ENCODE measurements at places on chromosomes 7 and 10.

DNA sequence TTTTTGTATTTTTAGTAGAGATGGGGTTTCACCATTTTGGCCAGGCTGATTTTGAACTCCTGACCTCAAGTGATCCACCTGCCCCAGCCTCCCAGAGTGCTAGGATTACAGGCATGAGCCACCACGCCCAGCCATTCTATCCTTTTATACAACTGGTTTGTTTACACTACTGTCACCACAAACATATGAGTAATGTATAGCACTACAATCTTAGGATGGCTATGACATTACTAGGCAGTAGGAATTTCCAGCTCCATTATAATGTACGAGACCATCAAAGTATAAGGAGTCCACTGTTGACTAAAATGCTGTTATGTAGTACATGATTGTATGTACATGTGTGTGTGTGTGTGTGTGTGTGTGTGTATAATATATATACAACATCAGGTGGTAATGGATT is 1126.1 kb upstream of the LRRN3 start:
- no peak for DNase-seq

GRCh38 chr7:157445246-157445955 is 108.6 kb downstream of the DNAJB6 start:
- no peak for DNase-seq

DNA sequence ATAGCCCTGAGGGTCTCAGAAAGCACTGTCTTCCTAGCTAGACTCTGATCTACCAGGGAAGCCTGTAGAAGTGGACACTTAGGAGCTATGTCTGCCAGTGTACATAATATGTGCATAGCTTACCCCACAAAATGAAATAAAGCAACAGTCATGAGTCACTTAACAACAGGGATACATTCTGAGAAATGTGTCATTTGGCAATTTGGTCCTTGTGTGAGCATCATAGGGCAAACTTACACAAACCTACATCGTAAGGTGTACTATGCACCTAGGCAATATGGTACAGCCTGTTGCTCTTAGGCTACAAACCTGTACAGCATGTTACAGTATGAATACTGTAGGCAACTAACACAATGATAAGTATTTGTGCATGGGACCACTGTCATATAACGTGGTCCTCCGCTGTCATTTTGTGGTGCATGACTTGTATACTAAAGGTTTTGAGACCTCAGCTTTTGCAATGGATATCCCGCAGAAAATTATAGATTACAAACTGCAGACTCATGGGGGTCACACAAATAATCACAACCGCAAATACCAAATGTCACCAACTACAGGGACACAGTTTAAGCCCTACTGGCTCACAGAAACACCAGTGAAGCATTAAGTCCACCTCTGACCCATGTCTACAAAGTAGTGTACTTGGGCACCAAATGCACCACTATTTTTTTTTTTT is 1.7 kb downstream of the URGCP start:
- no peak for DNase-seq

DNA sequence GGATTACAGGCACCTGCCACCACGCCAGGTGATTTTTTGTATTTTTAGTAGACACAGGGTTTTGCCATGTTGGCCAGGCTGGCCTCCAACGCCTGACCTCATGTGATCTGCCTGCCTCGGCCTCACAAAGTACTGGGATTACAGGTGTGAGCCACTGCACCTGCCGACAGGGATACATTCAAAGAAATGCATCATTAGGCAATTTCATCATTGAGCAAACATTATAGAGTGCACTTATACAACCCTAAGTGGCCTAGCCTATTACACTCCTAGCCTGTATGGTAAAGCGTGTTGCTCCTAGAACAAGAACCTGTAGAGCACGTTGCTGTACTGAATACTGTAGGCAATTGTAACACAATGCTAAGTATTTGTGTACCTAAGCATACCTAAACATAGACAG is 350.3 kb downstream of the GALNT17 start:
- DNase-seq, result no peak

- no peak for DNase-seq
Observed at GRCh38 chr7:85343484-85343883, 156.6 kb upstream of the SEMA3D start.

GRCh38 chr7:156423876-156424275 is 216.7 kb upstream of the RNF32 start:
- DNase-seq, result no peak

GRCh38 chr7:150959081-150959480 is 19.0 kb downstream of the KCNH2 start:
- DNase-seq, result no peak

- no peak for DNase-seq
Observed at GRCh38 chr10:33986515-33986914, 652.0 kb upstream of the NRP1 start.

- no peak for DNase-seq
Observed at GRCh38 chr7:73308074-73308664, 457 bp downstream of the NSUN5 start.

GRCh38 chr7:7862393-7862792 is 106.2 kb upstream of the GLCCI1 start:
- no peak for DNase-seq

DNA sequence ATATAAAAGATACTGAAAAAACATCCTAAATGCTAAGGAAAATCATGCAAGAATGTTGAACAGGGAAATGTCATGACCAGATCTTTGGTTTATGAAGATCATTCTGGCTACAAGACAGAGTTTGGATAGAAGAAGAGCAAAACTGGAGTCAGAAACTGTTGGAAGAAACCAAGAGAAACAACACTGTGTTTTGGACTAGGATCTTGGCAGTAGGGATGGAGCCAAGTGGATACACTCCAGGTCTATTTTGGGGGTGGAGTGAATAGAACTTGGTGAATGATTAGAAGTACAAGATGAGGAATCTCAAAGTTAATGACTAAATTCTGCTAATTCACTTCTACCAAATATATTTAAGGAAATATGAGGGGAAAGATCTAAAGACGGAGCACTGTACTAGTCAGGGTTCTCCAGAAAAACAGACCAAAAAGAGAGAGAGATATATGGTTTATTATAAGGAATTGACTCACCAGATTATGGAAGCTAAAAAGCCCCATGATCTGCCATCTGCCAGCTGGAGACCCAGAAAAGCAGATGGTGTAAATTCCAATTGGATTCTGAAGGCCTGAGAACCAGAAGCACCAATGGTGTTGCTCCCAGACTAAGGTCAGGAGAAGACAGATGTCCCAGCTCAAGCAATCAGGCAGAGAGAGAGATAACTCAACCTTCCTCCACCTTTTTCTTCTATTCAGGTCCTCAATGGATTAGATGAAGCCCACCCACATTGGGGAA is 254.9 kb downstream of the TRIL start:
- DNase-seq, result no peak

- no peak for DNase-seq
Observed at GRCh38 chr10:132450466-132450824, 53.4 kb downstream of the PWWP2B start.

DNA sequence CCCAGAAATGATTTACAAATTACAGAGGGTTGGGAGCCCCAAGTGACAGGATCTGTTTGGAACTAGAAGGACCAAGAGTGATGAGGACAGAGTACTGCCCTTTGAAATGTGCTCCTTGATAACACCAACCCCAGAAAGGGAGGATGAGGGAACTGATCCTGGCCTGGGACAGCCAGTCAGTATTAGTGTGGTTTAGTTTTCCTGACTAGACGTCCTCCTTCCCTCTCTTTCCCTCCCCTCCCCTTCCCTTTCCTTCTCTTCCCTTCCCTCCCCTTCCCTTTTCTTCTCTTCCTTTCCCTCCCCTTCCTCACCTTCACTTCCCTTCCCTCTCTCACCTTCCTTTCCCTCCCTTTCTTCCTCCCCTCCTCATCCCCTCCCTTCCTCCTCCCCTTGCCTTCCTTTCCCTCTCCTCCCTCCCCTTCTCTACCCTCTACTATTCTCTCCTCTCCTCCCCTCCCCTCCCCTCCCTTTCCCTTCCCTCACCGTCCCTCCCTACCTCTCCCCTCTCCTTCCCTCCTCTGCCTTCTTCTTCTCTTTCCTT is 31.0 kb upstream of the BICC1 start:
- DNase-seq, result no peak

GRCh38 chr10:36538953-36539586 is 586.3 kb upstream of the ANKRD30A start:
- no peak for DNase-seq

GRCh38 chr7:151237244-151238189 is 5.2 kb downstream of the CHPF2 start:
- no peak for DNase-seq

DNA sequence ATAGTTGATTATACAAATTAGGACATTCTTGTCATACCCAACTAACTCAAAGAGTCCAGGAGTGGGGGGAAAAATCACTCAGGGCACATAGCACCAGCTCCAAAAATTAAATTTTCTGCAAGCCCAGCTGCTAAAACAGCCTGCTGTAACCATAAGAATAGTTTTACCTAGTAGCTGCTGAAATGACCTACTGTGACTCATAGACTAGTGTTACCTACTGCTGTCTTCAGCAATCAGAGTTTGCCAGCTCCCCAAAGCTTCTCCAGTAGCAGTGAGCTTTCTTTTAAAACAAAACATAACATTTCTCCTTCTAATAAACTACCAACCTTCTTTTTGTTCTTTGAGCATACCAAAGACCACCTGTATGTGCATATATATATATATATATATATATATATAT is 4.2 kb upstream of the ARHGAP12 start:
- DNase-seq, result no peak

GRCh38 chr7:98956469-98956868 is 78.1 kb downstream of the TRRAP start:
- DNase-seq, result no peak

GRCh38 chr7:8086239-8086638 is 117.6 kb downstream of the GLCCI1 start:
- no peak for DNase-seq

GRCh38 chr7:17142831-17143541 is 155.5 kb upstream of the AHR start:
- no peak for DNase-seq

- DNase-seq, result no peak
Observed at GRCh38 chr10:93991596-93992284, 2.0 kb upstream of the PLCE1 start.

DNA sequence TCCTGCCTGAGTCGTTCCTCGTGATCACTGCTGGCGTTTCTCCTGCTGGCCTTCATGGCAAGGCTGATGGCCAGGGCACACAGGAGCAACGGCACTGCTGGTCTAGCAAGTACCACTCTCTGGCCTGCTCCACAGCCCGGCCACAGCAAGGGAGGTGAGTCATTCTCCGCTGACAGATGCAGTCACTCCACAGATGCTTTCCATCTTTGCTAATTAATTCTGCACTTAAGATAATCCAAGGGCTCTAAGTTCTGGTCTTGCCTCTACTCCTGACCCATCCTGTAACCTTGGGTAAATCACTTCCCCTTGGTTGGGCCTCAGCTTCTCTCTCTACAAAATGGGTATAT is 244.4 kb downstream of the RPS24 start:
- no peak for DNase-seq

GRCh38 chr10:119505131-119505551 is 37.4 kb downstream of the RGS10 start:
- DNase-seq, result no peak

DNA sequence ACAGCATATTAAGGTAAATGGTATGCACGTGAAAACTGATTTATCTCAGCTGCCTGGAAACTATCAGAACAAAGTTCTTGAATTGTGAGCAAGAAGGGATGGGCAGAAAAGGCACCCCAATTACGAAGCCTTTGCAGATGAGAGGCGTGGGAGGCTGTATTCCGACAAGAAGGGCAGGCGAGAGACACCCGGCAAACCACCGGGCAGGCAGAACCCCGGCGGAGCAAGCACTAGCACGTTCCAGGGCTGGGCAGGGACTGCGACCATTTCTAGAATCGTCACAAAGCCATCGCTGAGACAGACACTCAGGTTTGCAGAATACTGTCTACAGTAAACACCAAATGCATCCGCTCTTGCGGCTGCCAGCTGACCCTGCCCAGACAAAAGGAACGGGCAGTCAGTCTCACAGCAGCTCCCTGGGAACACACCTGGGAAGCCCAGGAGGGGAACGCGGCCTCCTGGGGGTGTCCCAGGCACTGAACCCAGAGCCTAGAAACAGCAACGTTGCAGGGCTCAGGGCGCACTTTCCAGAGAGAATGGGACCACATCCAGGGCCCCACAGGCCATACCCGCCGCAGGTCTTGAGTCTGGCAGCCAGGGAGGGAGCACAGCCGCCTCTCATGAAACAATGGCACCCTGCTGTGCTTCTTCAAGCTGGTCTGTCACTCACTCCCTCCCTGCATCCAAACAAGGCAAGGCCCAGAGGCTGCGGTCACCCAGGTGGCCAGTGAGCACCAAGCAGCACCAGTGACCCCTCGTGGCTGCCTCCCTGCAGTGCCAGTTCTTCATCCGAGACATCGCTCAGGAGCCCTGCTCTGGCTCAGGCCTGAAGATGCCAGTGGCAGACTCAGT is 261.9 kb downstream of the PTPRN2 start:
- no peak for DNase-seq

GRCh38 chr10:29377333-29377961 is 88.6 kb downstream of the LYZL1 start:
- DNase-seq, result no peak

GRCh38 chr7:155344618-155345433 is 47.1 kb downstream of the INSIG1 start:
- no peak for DNase-seq

GRCh38 chr7:125670926-125671572 is 741.4 kb upstream of the POT1 start:
- no peak for DNase-seq

GRCh38 chr10:113337142-113337541 is 215.7 kb upstream of the HABP2 start:
- DNase-seq, result no peak

DNA sequence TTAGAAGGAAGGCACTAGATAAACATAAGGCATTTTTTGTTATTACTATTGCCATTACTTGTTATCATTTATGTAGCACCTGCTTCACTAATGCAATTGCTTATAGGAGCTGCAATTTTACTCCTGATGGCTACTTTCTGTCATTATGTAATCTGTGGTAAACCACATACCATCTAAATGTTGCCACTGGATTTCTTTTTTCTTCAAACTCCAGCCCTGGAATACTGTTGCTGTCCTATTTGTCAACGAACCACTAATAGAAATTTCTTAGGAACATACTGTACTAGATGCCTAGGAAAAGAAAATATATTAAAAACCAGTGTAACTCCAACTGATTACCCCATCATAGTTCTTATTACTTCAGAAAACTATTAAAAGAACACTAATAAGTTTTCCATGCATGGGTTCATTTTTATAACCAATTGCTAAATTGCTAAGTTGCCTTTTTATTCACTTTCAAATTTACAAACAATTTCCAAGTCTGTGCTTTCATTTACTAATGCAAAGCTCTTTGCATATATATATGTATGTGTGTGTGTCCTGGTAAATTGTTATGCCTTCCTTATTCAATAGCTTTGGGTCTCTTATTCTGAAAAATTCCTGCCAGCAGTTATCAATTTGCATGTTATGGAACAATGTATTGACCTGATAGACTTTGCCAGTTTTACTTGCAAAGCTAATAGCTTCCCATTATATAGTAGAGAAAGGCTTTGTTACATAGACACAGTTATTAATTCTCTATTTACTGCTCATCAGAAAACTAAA is 287.4 kb downstream of the EXOC4 start:
- DNase-seq, result no peak

GRCh38 chr10:93757801-93758507 is at the start of gene LGI1:
LGI1 (plus strand) TSS chr10:93757936; CDS start chr10:93758145, 209 bp downstream.
- DNase-seq, result no peak

- DNase-seq, result no peak
Observed at GRCh38 chr7:139687211-139687954, 90.4 kb downstream of the HIPK2 start.

Data from esophagus squamous epithelium (tissue), 5 donors.